ENCODE measurements at places on chromosomes 5 and 9.

DNA sequence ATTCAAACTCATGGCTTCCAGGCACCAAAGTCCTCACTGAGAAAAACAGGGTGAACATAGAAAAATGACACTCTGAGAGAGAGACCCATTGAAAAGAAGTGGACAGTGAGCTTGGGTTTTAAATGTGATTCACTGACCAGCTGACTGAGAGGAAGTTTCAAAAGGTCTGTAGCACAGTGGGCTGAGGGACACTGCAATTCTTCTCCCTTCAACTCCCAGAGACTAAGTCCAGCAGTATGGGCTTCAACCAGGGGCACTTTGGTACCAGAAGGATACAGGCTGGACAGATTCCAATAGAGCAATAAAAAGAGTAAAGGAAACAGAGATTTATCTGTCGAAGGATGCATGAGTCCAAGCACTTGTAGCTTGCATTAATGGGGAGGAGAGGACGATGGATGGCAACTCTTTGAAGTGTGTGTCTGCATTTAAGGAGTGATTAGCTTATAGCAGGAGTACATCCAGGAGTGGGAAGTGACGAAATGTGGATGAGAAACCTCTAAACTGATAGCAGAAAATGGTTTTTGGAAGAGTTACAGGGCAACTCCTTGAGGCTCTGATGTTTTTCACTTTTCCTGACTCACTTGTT lies 117.0 kb upstream of the ANKRD55 start:
- DNase-seq: no peak

DNA sequence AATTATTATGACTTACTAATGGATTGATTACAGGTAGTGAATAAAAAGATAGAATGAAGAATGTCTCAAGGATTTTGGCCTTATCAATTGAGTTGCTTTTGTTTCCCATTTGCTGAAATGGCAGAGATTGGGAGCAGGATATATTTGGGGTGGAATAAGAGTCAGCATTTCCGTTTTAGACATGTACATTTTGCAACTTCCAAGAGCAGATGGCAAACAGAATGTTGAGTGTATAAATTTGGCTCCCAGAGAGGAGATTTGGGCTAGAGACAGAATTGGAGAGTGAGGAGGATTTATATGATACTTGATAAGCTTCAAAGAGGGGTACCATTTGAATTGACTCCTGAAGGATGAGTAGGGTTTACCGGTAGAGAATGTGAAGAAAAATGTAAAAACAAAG lies 437.9 kb upstream of the PAPPA start:
- DNase-seq: no peak

- DNase-seq: peak; percentile 18
These were observed 75.7 kb downstream of the AMBP start for GRCh38 chr9:114002271-114002985.

- no peak for DNase-seq
These were observed 130.2 kb downstream of the TTC39B start for GRCh38 chr9:15176836-15177235.

- no peak for DNase-seq
These were observed 14.2 kb upstream of the PTGS1 start for GRCh38 chr9:122356627-122357026.

DNA sequence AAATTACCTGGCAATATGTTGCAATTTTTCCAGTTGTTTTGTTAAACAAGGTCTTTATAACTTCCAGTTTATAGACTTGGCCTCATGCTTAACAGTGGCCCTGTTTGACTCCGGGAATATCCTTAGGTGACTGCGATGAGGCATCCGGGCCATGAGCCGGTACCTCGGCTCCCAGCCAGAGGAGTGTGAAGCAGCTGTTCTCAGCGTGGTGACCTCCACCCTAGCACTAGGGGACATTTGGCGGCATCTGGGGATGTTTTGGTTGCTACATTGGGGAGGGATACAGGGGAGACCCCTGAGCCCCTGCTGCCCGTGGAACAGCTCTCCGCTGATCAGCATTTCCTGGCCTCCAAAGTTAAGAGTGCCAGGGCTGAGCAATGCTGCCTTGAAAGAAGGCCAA lies 533.4 kb downstream of the IRX1 start:
- DNase-seq: no peak

- DNase-seq: peak; percentile 78
These were observed 48.9 kb upstream of the CHD1 start for GRCh38 chr5:98977723-98978122.

DNA sequence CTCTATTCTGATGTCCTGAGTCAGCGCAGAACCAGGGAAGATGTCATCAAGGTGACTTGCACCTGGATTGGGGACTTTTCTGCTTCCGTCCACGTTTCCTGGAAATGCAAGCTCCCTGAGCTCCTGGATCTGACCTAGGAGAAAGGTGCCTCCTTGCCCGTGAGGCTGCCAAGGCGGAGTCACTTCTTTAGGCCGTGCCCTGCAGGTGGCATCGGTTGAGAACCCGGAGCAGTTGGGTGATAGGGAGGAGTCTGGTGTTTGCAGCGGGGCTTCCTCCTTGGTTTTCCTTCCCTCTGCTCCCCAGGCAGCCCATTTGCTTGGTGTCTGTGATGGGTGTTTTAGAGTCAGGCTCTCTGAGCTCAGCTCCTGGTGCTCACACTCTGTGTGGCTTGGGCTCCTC lies 15.2 kb downstream of the NANS start:
- DNase-seq: no peak

DNA sequence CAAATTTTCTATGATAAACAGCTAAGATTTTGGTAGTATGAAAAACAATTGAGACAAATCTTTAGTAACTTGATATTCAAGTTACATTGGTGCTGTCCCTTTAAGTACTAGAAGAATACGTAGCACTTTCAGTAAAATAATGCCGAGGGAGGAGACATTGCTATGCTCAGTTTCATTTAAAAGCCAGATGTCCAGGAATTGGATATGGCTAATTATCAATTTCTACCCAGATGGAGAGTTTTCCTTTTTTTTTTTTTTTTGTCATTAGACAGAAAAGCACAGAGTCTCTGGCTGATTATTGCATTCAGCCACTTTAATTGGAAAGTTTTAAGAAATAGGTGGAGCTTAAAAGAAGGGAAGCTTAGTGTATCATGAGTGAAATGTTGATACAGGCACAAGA lies 40.4 kb upstream of the APC start:
- DNase-seq: no peak

- no peak for DNase-seq
These were observed 659 bp downstream of the OMD start for GRCh38 chr9:92423612-92424011.

DNA sequence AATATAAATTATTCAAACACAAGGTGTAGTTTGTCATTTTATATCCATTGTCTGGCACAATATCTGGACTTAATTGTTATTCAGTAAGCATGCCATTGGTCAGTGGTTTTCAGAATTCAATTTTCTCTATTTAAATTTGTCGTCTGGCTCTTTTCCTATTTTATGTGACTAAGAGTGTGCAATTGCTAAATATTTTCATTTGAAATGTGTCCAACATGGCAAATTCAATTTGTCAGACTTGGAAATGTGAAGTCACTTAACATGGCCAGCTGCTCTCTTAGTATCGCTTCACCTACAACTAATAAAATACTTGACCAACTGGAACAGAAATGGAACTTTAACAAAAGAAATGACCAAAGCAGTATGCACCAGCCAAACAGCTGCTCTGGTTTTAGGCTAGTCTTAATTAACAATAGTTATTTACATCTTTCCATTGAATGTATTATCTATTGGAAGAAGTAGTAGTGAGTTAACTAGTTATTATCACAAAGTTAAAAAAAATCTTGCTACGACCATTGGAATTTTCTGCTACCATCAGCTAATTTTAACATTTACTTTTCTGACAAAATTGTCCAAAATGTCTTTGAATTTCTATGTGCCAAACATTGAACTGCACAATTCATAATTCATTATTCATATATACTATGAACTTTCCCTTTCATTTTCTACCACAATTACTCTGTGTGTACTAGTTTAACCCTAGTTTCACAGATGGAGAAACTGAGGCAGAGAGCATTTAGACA lies 720.7 kb upstream of the FAM174A start:
- no peak for DNase-seq

DNA sequence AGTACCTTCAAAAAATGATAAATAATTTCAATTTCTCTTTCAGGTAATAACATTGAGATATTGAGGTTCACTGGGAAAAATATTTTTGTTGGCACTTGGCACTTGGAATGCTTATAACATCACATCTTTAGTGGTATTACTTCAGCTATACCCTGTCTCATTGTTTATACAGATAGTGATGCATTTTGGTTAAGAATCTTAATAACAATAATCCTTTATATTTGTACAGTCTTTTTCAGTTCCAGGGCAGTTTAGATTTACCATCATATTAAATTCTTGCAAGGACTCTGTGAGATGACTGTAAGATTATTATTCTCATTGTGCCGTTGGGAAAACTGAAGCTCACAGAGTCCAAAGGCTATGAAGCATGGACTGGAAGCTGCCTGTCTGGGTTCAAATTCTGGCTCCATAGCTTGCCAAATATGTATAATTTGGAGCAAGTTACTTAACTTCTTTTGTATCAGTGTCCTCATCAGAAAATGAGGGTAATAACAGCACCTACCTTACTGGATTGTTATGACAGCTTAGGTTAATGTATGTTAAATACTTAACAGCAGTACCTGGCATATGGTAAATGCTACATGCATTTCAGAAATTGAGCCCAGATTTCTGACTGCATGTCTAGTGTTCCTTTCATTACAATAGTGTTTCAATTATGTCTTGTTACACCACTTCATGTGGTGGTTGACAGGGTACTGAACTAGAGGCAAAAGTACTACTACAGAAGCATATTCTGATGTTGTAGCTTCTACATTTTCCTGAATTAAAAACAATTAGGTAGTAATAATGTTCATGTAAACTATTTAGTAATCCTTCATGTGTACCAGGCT lies 272.2 kb downstream of the PLK2 start:
- DNase-seq: no peak

DNA sequence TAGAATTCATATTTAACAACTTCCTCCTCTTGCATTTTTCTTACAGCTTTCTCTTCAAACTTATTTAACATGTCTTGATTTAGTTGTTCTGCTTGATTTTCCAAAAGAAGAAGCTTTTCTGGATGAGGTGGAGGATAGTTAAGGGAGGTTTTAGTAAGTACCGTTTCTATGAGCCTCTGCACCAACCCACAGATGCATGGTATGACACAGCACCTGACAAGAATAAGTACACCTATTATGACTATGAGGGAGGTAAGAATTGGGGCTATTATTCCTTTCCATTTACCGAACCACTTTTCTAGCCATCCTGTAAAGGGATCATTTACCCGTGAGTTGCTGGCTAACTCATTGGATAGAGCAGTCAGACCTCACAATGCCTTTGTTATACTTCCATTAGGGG lies 2.5 kb upstream of the HMGCS1 start:
- DNase-seq: no peak

- no peak for DNase-seq
These were observed 898.5 kb upstream of the SEMA6A start for GRCh38 chr5:117473165-117473564.

- no peak for DNase-seq
These were observed 87.1 kb upstream of the ELL2 start for GRCh38 chr5:96048763-96049162.

DNA sequence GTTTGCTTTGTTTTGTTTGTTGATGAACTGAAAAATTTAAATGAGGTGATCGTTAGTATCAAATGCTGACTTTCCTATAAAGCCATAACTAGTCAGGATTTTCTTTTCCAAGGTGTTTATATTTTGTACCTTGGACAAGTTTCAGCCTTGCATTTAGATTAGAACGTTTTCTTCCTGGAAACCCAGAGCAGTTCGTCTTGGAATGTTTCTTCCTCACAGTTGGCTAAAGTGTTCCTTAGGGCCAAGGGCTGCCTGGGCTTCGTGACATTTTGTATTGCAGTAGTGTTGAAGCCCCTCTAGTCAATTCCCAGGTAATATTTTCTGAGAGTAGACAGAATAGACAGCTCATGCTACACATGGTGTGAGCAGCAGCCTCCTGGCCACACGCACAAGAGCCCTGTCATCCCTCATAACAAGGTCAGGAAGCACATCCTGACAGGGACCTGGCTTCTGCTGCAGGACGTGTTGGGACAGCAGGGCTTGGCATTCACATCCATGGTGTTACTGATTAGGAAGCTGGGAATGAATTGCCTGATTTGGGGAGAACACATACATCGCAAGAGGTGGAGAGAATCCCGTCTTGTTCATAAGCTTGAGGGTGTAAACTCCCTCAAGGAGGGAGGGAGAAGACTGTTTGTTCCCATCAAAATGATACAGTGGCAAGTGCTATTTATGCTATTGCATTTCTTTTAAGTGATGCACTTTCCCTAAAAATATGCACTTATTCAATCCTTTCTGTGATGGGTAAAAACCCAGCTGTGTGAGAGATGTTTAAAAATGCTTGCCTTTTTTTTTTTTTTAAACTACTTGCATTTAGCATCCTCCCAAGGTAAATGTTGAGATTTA lies 31.7 kb downstream of the FUBP3 start:
- no peak for DNase-seq

- DNase-seq: no peak
These were observed 1625.6 kb upstream of the ACO1 start for GRCh38 chr9:30758726-30759446.

- no peak for DNase-seq
These were observed 145.5 kb downstream of the ZNF462 start for GRCh38 chr9:107008447-107008846.

DNA sequence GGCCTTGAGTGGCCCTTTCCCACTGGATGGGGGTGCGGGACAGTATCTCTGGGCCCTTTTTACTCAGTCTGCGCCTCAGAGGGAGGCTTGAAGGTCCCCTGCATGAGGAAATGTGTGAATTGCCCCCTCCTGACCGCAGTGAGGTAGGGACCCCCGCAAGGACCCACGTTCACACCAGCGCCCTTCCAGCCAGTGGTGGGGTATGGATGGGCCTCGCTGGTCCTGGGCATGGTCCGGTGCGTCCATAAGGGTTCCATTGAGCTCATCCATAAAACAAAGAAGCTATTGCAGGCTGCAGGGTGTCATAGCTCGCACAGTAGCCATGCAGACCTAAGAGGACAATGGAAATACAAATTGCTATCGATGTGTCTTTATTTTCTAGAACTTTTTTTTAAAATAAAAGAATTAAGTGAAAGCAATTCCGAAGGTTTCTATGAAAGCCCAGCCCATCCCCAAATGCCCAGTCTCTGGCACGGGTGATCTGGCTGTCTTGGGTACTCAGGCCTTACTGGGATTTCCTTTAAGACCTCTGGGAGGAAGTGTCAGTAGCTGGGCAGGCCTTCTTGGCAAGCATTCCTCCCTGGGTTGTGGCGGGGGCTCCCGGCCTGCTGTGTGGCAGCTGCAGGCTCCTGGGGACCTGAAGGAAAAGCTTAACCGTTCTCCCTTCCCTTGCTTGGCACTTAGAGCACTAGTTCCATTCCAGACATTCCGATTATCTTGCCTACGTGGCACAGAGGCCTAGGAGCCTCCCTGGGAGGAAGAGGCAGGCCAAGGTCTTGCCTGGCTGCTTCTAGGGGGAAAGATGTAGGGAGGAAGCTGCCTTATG lies 1.5 kb upstream of the SEMA5A start:
- DNase-seq: no peak

GRCh38 chr5:136081217-136081591 lies 51.4 kb upstream of the SMAD5 start:
- DNase-seq: peak; percentile 37

- DNase-seq: peak; percentile 69
These were observed 15.8 kb upstream of the TRAF1 start for GRCh38 chr9:120942186-120943001.
